Activated CD8-positive, alpha-beta memory T cell treated with anti-CD3 and anti-CD28 coated beads, Interleukin-2, amount 10 ng/mL, durations not matched to agents 7 days and 5 days (primary cell): ENCODE measurements at places on chromosomes 5 and 9.

DNA sequence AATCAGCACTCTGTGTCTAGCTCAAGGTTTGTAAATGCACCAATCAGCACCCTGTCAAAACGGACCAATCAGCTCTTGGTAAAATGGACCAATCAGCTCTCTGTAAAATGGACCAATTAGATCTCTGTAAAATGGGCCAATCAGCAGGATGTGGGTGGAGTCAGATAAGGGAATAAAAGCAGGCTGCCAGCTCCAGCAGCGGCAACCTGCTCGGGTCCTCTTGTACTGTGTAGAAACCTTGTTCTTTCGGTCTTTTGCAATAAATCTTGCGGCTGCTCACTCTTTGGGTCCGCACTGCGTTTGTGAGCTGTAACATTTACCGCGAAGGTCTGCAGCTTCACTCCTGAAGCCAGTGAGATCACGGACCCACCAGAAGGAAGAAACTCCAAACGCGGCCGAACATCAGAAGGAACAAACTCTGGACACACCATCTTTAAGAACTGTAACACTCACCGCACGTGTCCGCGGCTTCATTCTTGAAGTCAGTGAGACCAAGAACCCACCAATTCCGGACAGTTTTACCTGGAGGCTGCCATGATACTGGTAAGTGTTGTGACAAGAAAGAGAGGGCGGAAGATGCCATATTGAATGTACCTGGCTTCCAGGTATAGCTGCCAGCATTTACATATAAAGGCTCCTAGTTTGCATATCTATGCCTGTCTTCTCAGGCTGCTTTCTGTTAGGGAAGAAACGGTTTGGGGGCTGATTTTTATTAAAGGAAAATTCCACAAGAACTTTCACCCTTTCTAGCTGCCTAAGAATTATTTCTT, 758.5 kb upstream of the CTNND2 start:
- DNase-seq: no peak

- DNase-seq: no peak
Measured at GRCh38 chr9:32722704-32723103, 60.6 kb upstream of the TMEM215 start.

GRCh38 chr9:119963798-119964372, 594.6 kb upstream of the BRINP1 start:
- no peak for DNase-seq

- no peak for DNase-seq
Measured at GRCh38 chr5:52448111-52448510, 339.6 kb upstream of the ITGA1 start.

GRCh38 chr5:132225165-132226032, 2.3 kb downstream of the P4HA2 start:
- no peak for DNase-seq

GRCh38 chr5:67475489-67475888, 278.9 kb upstream of the CD180 start:
- DNase-seq: no peak

GRCh38 chr5:138961221-138961620, 86.1 kb upstream of the LRRTM2 start:
- no peak for DNase-seq

- no peak for DNase-seq
Measured at GRCh38 chr5:143514616-143515335, 111.3 kb upstream of the NR3C1 start.

- DNase-seq: no peak
Measured at GRCh38 chr5:154176181-154176580, 14.4 kb upstream of the GALNT10 start.

DNA sequence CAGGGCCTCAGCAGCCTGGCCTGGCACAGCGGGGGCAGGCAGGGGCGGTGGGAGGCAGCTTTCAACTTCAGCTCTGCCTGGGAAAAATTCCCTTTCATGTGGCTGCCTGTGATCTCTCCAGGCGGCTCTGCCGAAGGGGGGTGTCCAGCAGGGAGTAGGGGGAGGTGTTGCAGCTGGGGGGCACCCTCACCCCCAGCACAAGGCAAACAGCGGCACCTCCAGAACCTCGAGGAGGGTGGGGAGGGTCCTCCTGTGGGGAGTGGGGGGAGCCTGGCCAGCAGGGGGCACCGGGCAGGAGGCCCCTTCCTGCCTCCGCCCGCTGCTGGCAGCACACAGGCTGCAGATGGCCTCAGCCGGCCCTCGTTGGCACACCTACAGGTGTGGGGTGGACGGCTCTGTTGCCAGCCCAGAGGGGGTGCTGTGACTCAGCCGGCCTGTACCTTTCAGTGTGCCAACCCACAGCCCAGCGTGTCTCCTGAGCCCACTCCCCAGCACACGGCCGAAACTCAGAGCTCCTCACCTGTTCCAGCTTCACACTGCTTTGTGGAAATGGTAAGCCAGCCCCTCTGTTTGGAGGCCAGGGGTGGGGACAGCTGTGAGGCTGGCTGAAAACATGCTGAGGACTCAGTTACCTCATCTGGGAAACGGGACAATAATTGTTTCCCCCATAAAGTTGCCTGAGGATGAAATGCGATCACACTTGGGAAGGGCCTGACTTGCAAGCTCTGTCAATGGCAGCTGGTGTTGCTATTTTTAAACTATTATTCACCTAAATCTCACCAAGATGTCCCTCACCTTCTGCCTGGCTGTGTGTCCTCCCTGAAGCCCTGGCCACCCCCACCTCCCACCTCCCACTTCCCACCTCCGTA, 37.0 kb downstream of the CXXC5 start:
- DNase-seq: no peak

GRCh38 chr5:122126756-122127321, 2.5 kb upstream of the ZNF474 start:
- DNase-seq: no peak

- DNase-seq: peak; percentile 77
Measured at GRCh38 chr9:107489687-107490605, at the start of gene KLF4. Gene KLF4 (minus strand): TSS chr9:107489769. CDS start chr9:107489172, 597 bp downstream.

- DNase-seq: no peak
Measured at GRCh38 chr5:159851053-159851452, 65.2 kb upstream of the ADRA1B start.

DNA sequence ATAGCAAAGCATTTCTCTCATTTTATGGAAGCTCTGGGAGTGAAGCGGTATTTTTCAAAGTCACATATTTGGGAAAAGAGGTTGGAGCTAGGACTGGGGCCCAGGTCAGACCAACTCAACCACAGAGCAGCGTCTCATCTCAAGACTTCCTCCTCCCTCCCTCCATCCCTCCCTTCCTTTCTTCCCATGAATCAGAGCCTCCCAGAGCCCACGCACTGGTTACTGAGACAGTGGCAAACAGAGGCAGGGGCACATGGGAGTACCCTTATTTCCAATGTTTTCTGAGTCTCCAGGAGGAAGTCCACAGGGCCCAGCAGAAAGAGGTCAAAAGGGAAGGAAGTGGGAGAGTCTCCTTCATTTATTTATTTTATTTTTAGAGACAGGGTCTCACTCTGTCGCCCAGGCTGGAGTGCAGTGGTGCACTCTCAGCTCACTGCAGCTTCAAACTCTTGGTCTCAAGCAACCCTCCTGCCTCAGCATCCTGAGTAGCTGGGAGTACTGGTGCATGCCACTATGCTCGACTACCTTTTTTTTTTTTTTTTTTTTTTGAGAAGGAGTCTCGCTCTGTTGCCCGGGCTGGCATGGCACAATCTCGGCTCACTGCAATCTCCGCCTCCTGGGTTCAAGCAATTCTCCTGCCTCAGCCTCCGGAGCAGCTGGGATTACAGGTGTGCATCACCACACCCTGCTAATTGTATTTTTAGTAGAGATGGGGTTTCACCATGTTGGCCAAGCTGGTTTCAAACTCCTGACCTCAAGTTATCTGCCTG, 52.5 kb upstream of the CDKN2AIPNL start:
- DNase-seq: peak; percentile 18

- DNase-seq: no peak
Measured at GRCh38 chr5:139686356-139686705, 38.2 kb downstream of the CXXC5 start.

DNA sequence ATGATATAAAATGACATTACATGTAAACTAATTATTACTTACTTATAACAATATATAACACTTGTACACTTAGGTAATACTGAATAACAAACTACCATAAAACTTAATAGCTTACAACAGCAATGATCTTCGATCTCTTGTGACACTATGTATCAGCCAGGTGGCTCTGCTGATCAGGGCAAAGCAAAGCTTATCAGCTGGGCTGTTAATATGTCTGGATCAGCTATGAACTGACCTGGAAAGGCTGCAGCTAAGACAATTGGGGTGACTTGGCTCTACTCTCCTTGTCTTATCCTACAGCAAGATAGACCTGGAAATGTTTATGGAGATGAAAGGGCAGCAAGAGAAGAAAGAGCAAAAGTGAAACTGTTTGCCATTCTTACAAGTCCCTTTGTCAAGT, 511.3 kb downstream of the TLR4 start:
- DNase-seq: no peak

GRCh38 chr9:105114964-105115728, 129.3 kb upstream of the SLC44A1 start:
- DNase-seq: peak; percentile 73

DNA sequence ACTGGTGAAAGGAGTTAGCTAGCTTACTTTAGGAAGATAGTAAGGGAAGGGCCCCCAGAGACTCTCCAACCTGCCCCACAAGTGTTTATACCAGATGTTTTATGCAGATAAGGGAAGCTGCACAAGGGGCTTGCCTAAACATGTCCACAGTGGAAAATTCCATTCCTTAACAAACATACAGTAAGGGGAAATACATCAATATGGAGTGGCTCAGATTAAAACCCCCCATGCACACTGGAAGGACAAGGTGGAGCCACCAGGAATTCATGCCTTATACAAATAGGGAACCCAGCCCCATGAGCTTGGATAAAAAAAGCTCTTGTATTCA, 106.3 kb upstream of the GPBP1 start:
- DNase-seq: no peak

DNA sequence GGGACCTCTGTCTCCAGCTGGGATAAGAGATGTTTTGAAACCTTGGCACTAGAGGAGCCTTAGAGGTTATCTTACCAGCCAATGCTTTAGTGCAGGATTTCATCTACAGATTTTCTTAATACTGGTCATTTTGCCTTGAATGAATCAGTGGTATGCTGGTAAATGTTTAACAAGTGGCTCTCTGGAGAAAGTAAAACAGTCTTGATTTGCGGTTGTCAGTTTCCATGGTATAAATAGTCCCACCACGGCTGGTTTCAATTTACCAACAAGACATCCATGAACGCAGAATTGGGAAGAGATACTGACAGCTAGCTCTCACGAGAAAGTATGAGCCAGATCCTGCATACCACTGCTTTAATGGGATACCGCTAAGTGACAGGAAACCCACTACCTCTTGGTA, 56.7 kb upstream of the CXCL14 start:
- no peak for DNase-seq

GRCh38 chr9:13020146-13021040, 245.6 kb downstream of the LURAP1L start:
- DNase-seq: no peak

DNA sequence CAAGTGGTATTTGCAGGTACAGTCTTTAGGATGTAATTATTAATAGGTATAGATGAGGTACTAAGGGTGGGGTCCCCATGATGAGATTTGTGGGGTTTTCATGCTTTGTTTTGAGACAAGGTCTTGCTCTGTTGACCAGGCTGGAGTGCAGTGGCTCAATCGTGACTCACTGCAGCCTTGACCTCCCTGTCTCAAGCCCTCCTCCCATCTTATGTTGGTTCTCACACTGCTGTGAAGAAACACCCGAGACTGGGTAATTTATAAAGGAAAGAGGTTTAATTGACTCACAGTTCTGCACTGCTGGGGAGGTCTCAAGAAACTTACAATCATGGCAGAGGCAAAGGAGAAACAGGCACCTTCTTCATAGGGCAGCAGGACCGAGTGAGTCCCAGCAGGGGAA, 217.5 kb downstream of the CDK5RAP2 start:
- no peak for DNase-seq

DNA sequence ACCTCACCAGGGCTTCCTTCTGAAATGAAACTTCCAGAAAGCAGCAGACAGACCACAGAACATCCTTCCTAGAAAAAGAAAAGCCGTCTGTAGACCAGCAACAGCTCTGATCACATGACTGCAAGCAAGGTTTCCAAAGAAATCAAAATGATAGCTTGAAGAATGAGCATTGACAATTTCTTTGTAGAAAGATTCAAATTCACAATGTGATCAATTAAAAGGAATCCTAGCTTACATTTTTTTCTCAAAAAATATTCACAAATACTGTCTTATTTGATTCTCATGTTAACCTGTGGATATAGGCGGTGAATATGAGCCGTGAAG, 144.9 kb downstream of the MTX3 start:
- DNase-seq: peak; percentile 45

DNA sequence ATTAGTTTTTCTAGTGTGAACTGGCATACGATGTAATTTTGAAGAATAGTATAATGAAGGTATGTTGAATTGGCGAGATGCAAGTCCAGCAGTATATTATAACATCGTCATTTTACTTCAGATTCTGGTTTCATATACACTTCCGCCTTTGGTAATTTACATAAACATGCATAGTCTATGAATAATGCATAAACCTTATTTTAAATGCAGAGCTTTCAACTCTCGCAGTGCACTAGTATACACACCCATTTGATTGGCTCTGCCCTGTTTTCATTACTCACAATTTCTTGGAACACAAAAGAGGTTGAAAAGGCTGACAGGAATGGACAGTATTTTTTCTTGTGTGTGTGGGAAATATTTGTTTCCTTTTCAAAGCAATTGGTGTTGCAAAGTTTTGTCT, 128.9 kb upstream of the CCNH start:
- no peak for DNase-seq

DNA sequence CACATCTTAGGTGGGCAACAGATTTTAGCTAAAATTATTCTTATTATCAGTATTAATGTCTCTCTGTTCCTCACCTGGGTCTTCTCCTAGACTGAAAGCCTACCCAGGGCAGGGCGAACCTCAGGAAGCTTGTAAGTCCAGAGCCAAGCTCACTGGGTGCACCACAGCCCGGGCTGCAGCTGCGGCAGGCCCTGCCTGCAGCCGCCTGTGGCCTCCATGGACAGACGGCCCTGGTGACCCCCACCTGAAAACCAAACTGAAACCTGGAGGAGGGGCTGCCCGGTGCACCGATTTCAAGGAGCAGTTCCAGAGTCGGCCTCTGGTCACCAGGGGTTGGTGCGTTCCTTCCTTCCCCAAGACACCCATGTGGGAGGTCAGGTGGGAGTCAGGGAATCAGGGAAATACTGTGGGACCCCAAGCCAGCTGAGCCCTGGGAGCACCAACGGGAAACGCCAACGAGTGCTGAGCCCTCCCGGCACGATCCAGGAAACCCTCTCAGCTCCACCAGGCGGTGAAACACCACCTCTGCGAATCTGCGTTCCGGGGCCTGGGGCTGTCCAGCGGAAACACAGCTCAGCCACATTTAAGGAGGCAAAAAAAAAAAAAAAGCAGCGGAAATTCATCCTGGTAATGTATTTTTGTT, 68.6 kb upstream of the PPP1R26 start:
- DNase-seq: no peak

DNA sequence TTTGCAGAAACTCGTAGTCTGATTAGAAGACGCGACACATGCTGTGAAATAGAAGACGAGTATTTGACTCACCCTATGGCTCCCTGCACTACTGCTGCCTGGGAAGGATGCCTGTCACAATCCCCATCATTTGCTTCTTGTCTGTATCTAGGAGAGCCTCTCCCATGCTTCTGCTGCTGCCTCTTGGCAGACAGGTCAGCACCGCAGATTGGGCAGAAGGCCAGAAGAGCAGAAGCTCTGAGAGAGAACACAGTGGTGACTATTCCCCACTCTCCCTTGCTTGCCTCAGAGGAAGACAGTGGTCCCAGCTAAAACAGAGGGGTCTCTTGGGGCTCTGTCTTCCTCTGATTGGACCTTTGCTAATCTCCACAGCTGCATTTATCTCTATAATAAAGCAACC, 84.0 kb upstream of the SMIM32 start:
- no peak for DNase-seq

- DNase-seq: no peak
Measured at GRCh38 chr9:8717146-8717545, 917.6 kb upstream of the DMAC1 start.
